Stimulated activated CD8-positive, alpha-beta memory T cell treated with anti-CD3 and anti-CD28 coated beads, Interleukin-15, amount 100 ng/mL, for 48 hours (primary cell): ENCODE measurements at places on chromosomes 5 and 9.

DNA sequence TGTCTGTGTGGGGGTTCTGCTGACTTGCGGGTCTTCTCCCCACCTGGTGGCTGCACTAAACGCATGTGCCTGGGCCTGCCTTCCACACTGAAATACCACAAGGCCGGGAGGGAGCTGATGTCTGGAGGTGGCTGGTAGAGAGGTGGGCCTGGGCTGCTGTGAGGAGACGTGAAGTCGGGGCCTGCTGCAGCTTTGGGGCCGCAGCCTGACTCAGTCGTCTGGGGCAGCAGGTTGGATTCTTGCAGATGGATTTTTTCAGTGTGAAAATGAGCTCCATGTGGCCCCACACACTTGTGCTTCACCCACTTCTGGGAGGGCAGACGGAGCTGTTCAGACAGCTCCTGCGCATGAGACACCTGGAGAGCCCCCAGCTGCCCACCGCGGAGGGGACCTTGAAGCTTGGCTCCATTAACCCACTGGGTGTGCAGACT, 29.3 kb downstream of the COL5A1 start:
- no peak for DNase-seq

DNA sequence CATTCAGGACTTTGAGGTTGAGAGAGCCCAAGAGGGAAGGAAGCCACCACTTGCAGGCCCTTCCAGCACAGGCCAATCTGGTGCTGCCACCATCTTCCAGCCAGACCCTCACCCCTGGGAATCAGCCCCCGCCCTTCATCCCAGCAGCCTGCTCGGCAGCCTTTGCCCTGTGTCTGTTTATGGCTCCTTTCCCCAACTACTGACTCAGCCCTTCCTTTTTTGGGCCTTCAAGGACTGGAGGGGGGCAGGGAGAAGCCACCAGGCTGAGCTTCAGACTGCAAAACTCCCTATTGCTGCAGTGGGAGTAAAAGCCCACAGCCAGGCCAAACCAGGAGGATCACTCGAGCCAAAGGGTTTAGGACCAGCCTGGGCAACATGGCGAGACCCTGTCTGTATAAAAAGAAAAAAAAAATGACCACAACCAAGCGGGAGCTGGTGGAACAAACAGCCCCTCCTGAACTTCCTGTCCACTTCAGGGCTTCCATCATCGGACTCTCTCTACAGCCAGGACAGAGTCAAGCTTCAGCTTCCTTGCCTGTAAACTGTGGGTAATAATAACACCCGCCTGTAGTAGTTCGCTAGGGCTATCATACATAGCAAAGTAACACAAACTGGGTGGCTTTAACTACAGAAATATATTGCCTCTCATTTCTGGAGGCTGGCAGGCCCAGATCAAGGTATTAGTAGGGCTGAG, 85.9 kb upstream of the IL17B start:
- DNase-seq: no peak

DNA sequence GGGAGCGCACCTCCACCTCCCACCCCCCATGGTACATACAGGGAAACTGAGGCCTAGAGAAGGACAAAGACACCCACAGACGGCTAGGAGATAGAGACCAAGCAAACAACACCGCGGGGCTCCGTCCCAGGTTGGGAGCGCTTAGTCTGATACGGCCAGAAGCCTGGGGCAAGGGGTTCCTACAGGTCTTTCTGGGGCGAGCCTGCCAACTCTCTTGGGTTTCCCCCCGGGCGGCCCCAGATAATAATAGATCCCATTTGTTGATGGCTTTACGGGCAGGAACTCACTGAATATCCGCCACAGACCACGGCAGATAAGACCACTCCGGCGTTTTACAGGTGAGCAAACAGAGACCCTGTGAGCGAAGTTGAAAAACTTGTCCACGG, 5.0 kb upstream of the EBF1 start:
- no peak for DNase-seq

DNA sequence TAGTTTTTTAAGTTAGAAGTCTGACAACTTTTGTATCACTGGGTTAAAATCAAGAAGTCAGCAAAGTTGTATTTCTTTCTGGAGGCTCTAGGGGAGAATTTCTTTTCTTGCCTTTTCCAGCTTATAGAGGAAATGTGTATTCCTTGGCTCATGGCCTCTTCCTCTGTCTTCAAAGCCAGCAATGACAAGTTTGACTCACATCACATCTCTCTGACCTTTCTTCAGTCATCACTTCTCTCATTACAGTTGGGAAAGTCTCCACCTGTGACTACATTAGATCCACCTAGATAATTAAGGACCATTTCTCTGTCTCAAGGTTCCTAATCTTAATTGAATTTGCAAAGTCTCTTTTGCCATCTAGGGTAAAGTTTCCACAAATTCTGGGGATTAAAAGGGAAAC, 339.9 kb downstream of the TENT4A start:
- DNase-seq: no peak

GRCh38 chr9:132044176-132044875, 35.3 kb downstream of the MED27 start:
- no peak for DNase-seq

- DNase-seq: no peak
These were observed 120.2 kb upstream of the TRIM32 start for GRCh38 chr9:116566677-116567488.

DNA sequence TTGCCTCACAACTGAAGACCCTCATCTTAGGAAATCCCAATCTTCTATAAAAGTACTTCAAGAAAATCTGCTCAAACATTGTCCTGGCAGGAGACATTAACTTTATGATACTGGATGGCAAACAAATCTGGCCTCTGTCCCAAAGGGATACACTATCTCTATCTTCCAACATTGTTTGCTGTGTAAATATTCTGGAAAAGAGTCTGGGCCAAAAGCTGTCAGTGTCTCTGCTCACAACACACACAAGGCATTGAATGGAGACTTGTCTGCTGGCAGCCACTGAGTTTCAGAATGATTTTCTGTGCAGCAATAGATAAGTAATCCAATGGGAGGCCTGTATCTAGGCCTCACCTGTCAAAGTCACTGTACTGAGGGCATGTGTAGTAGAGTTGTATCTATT, 471.1 kb downstream of the DMAC1 start:
- DNase-seq: no peak

DNA sequence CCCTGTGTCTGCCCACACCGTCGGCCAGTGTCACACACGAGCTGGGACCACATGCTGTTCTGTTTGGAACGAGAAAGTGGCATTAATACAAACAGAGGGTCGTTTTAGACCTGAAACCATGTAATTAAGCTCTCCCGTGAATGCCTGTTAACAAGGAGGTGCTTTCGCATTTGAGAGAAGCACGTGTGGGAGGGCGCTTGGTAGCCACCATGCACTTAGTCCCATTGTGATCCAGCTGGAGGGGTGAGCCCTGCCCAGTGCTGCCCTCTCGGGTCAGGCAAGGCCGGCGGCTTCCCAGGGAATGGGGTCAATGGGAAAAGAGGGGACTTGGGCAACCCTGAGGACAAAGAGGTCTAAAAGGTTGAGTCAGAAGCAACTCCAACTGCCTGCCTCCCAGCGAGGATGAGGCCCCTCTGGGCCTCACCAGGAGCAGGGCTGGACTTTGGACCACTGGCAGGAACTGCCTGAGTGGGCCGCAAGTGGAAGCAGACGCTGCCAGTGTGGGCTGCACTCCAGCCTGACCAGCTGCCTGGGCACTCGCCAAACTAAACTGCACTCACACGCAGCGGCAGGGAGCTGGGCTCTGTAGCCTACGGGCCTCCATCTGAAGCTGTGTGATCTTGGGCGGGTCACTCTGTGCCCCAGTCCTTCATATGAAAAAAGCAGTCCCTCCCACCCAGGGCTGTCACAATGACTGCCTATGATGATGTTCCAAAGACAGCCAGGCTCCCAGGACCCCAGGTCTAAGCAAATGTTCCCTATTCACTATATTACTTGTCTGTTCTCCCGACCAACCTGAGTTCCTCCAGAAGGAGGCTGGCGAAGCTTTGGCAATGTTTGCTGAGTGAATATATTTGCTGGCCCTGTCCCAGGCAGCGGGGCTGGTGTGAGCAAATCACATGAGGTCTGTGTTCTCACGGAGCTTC, 195.7 kb downstream of the CDK5RAP2 start:
- DNase-seq: no peak

DNA sequence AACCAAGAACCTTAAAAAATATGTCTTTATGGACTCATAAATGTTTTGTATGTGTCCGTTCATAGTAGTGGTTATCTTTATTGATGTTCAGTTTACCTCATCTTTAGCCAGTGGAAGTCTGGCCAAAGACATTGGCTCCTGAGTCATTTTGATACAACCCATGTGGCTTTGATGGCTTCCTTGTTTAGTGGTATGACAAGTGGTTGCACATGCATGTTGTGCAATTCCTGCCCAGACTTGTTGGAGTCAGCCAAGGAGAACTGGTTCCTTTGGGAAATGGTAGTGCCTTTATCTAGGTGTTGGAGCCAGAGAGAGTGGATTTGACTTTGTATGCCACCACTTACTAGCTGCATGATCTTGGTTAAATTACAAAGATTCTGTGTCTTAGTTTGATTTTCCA, 94.3 kb downstream of the RPS23 start:
- DNase-seq: no peak

DNA sequence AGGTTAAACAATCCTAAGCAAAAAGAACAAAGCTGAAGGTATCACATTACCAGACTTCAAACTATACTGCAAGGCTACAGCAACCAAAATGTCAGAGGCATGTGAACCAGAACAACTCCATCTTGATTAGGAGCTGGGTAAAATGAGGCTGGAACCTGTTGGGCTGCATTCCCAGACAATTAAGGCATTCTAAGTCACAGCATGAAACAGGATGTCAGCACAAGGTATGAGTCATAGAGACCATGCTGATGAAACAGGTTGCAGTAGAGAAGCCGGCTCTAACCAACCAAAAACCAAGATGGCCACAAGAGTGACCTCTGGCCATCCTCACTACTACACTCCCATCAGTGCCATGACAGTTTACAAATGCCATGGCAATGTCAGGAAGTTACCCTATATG, 252.0 kb downstream of the RASEF start:
- DNase-seq: no peak

GRCh38 chr5:127416906-127417305, 100.5 kb upstream of the PRRC1 start:
- DNase-seq: no peak

DNA sequence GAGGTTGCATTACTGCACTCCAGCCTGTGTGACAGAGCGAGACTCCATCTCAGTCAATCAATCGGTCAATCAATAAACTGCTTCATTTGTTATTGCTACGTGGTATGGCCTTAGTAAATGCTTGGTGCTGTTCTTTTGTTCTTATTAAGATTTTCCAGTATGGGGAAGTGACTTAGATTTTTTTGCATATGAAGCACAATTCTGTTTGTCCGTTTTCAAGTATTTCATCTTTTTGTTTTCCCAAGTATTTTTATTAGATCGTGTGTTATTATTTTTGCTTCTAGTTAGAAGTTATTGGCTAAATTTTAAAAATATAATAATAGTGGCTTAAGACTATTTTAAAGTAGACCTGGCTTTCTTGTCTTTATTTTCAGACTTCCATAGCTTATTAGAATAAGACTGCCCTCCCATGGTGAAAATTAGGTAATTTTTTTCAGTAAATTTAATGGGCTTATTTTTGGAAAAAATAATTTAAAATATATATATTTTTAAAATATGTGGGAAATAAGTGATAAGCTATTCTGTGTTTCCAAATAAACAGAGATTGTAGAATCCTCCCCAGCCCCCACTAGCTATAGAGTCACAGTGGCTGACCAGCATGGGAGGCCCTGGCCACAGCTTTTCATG, 14.7 kb upstream of the OMD start:
- no peak for DNase-seq

- no peak for DNase-seq
These were observed 902 bp downstream of the TMED9 start for GRCh38 chr5:177592905-177593304.

DNA sequence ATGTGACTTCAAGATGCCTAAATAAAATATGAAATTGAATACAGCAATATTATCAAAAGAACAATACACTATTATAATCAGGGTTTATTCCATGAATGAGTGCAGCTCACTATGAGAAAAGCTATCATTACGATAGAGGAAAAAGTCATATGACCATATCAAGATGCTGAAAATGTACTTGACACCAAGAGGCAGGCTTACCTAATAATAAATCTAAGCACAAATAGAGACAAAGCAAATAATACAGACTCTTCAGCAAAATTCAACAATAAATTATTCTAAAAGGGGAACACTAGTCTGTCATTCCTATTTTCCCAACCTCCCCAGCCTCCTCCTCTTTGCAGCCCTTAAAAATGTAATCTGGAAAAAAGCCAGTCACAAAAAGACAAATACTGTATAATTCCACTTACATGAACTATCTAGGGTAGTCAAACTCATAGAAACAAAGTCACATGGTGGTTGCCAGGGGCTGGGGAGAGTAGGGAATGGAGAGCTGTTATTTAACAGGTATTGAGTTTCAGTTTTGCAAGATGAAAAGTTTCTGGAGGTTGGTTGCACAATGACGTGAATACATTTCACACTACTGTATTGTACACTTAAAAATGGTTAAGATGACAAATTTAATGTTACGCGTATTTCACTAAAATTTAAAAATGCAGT, 148.4 kb downstream of the NFIB start:
- no peak for DNase-seq

- no peak for DNase-seq
These were observed 4.3 kb downstream of the CD74 start for GRCh38 chr5:150408231-150408943.

- no peak for DNase-seq
These were observed 393.3 kb downstream of the PLK2 start for GRCh38 chr5:58066557-58066956.

GRCh38 chr5:36661456-36662220, 55.2 kb downstream of the SLC1A3 start:
- no peak for DNase-seq
